Bronchial epithelial cell (primary cell): ENCODE measurements at places on chromosomes 13 and 19. TPM values are rescaled to one million over a fixed set of nuclear protein-coding genes. Genes with fewer than 3 reads are reported as not detected.

GRCh38 chr13:32878163-32878562 lies 138.1 kb upstream of the KL start:
- peak; percentile 91 for DNase-seq

- peak; percentile 35 for DNase-seq
Measured at GRCh38 chr19:37905946-37906868, at the start of gene WDR87. Gene WDR87, minus strand, starts transcription at chr19:37906594. Its CDS starts 8,355 bp downstream, at chr19:37898239.

DNA sequence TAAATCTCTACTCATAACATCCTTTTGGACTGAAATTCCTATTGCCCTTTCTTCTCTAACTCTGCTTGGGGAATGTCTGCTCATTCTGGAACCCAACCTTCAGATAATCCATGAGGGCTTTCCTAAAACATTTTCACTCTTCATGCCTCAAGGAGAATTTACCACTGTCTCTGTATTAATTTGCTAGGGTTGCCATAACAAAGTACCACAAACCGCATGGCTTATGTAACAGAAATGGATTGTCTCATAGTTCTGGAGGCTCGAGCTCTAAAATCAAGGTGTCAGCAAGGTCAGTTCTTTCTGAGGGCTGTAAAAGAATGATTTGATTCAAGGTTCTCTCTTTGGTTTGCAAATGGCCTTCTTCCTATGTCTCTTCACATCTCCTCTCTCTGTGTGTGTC lies 209.7 kb downstream of the LACC1 start:
- DNase-seq, result no peak

GRCh38 chr19:17391371-17392151 lies 2.4 kb downstream of the CCDC194 start:
- DNase-seq, result peak; percentile 14

GRCh38 chr19:7748756-7749155 lies 1.4 kb upstream of the CD209 start:
- peak; percentile 24 for DNase-seq

DNA sequence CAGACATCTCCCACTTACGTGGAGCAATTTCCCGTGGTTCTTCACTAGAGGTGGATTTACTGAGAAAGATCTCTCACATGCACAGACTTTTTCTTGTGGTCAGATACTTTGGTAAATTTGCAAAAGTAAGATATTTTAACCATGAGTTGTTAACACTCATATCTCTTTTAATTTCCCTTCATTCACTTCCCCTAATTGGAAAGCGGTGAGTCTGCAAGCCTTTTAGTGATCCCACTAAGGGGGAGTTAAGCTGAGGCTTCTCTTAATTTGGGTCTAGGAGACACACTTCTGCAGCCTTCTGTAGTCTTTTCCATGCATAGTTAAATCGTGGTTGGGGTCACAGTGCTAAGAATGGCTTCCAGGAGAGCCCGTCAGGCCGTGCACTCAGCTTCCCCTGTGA lies 30.7 kb upstream of the SERPINE3 start:
- no peak for DNase-seq

DNA sequence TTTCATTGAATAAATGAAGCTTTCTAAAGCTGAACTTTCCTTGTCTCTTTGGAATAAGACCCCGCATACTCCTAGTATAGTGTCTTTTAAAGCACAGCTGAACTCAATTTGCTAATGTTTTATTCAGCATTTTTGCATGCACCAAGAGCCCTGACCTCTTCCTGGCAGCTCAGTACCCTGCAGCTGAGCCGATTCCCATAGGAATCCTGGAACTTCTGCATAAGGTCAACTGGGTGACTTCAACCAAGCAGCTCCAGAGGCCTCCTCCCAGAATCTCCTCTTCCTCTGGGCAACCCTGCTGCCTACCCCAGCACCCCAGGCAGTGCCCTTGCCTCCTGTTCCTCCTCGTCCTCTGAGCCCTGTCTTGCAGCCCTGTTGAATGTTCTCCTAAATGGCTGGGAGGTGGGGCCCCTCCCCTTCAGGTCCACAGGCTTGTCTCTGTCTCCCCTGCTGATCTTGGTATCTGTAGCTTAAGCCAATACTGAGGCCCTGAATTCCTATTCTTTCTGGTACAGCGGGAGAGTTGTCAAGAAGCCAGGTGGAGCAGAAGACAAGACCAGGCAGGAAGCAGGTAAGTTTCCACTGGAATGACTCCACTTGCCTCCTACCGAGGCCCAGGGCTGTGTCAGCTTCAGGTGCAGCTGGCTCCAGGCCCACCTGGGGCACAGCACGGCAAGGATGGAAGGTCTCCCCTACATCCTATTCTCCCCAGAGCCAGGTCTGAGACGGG lies 23.6 kb upstream of the CCDC124 start:
- peak; percentile 26 for DNase-seq

The ZNF506 gene
- total RNA-seq, result 9.7 and 12.0 TPM in 2 replicates

- no peak for DNase-seq
Measured at GRCh38 chr19:46691104-46691503, 25.8 kb downstream of the PRKD2 start.

DNA sequence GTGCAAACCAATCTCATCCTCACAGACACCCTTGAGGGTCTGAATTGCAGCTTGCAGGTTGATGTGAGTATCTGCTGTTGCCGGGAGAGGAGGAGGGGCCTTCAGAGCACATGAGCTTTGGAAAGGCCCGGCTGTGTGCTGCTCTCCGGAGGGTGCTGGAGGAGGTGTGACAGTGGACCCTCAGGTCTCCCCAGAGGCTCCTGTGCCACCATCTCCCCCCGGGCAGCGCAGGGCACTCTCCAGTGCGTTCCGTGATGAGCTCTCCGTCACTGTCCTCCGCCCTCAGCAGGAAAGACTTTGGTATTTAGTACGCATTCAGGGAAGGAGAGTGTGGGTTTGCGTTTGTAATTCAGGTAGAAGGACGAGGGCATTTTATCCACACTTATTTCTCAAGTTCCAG lies 20.0 kb downstream of the LAMP1 start:
- no peak for DNase-seq

The USHBP1 gene
- total RNA-seq, result 0.13 TPM in 1 of 2 replicates, not detected in the other

- DNase-seq, result no peak
Measured at GRCh38 chr13:77715233-77715891, 17.9 kb downstream of the SLAIN1 start.

GRCh38 chr13:67204764-67205163 lies 25.4 kb downstream of the PCDH9 start:
- no peak for DNase-seq

DNA sequence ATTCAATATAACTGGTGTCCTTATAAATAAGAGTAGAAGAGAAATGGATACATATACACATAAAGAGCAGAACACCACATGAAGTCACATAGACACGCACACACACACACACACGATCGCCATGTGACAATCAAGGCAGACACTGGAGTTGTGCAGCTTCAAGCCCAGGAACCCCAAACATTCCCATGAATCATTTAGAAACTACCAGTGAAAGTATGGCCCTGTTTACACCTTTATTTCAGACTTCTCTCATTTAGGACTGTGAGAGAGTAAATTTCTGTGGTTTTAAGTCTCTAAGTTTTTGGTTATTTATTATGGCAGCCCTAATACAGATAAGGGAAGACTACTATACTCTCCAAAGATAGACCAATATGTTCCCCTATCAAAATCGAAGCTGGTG lies 20.4 kb upstream of the TNFSF13B start:
- no peak for DNase-seq

DNA sequence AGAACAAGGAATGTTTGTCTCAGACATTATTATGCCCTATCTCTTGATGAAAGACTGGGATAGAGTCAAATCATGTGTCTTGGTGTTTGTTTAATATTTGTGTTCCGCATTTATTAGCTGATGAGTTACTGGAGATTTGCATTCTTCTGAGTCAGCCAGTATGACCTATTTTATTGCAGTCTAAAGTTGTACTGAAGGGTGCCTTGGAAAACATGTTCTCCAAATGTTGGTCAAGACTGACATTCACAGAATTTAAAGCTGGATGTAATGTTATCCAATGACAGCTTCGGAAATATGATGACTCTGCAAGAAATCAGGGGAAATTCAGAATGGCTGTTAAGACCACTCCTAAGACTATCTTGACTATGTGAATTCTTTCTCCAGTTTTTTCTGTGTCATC lies 134.0 kb downstream of the KCNRG start:
- DNase-seq, result no peak

The MBD3L3 gene
- not detected in 2 replicates for total RNA-seq

DNA sequence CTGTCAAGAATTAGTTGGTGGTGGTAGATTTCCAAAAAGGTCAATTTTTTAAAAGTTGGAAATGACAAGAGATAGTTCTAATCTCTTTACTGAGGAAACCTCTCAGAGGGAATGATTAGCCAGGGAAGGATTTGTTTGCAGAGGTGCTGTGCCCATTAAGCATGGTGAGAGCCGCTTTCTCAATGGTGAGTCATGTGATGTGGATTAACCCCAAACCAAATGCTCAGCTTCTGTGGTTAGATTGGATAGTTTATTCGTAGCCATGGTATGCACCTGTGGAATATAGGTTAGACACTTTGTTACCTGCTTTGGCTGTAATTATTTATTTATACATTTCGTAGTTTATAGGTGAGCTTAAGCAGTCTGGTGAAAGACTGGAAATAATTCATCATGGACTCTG lies 7.1 kb downstream of the HNRNPM start:
- DNase-seq, result peak; percentile 89
